MM.1S (cell line): ENCODE measurements at places on chromosomes 7 and 10.

- no peak for DNase-seq
These were observed 189.5 kb upstream of the MYO3A start for GRCh38 chr10:25744574-25744973.

DNA sequence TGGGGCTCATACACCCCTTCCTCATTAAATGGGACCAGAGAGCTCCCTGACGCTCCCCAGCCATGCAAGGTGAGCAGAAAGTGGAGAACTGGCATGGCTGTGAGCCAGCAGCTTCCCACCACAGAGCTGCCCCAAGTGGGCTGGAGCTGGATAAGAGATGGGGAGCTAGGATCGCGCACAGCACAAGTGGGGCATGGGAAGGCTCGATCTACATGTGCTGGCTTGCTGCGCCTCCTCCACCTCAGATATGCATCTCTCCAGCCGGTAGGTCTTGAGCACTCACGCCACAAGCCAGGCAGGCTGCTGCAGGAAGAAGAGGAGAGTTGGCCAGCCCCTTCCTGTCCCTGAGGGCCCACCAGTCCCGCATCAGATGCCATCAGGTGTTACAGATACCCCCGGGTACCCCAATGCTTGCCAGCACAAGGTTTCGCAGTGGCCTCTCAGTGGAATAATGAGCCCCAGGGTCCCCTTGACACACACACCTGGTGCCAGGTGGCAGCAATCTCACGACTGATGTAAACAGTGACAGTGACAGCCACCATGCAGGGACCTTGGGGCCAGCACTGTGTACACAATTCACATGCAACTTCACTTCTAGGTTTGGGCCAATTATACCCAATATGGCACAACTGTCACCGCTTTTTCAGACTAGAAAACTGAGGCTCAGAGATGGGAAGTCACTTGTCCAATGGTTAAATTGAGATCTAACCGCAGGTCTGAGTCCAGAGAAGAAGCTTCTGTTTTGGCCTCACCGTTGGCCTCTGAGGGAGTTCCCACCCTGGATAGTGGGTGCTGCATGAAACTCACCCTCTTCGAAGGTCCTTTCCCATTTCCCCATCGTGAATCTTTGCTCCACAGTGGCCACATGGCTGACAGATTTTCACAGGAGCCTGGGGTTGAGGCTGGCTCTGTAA, 79.3 kb downstream of the OAT start:
- DNase-seq = no peak

DNA sequence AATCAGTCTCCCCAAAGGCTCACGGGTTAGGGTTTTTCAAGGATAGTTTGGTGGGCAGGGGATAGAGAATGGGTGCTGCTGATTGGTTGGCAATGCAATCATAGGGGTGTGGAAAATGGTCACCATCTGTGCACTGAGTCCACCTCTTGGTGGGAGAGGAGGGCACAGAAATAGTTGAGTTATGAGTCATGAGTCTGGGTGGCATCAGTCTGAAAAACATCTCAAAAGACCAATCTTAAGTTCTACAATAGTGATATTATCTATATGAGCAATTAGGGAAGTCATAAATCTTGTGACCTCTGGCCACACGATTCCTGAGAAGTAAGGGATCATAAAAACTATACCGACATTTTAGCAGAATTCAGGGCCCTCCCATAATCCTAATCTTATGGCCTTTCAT, 62.7 kb downstream of the LGI1 start:
- no peak for DNase-seq

- no peak for DNase-seq
These were observed 77.8 kb upstream of the ATP6V0A4 start for GRCh38 chr7:138875794-138876193.
